ENCODE measurements at places on chromosomes 7 and 10.

DNA sequence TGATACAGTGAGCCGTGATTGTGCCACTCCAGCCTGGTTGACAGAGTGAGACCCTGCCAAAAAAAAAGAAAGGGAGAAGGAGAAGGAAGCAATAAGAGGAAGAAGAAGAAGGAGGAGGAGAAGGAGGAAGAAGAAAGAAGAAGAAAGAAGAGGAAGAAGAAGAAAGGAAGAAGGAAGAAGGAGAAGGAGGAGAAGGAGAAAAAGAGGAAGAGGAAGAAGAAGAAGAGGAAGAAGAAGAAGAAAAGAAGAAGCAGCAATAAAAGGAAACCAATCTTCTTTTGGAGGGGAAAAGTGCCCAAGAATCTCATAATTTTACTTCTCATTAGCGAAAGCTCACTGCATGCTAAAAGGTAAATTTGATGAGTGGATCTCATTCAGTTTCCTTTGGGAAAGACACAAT, 85.7 kb upstream of the GLCCI1 start:
- DNase-seq, result no peak

DNA sequence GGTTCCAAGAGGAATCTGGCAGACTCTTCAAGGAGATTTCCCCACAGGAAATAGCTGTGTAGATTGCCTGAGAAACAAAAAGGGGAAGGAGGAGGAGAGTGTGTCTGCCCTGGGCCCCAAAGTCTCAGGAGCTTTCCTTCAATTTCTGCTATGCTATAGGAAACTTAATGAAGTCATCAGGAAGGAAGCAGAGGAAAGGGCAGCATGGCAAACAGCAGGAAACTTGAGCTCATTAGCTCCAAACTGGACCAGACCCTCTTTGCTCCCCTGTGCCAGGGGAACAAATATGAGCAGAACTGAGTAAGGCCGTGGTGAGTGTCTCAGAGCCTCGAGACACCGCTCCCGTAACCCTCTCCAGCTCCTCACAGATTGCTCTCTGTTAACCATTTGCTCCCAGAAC, 4.8 kb upstream of the KCNIP2 start:
- DNase-seq, result no peak

- no peak for DNase-seq
Observed at GRCh38 chr7:149067869-149068268, 22.6 kb downstream of the ZNF786 start.

DNA sequence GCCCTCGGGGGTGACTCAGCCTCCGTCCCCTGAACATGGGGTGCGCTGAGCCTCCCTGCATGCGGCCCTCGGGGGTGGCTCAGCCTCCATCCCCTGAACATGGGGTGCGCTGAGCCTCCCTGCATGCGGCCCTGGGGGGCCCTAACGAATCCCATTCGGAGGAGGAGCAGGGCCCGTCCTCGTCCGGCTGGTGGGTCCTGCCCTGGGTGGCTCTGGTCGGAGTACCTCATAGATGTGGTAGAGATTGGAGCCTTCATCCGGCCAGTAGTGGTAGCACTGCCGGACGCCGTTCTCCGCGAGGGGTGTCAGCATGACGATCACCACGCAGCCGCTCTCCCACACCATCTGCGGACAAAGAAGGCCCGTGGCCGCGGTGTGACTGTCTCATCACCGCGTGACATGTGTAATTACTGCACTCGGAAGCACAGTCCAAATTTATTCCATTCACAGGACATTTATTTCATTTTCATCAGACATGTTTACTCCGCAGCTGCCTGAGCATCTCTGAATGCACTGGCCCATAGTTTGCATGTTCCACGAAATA, 241.1 kb downstream of the DNAJB6 start:
- no peak for DNase-seq

DNA sequence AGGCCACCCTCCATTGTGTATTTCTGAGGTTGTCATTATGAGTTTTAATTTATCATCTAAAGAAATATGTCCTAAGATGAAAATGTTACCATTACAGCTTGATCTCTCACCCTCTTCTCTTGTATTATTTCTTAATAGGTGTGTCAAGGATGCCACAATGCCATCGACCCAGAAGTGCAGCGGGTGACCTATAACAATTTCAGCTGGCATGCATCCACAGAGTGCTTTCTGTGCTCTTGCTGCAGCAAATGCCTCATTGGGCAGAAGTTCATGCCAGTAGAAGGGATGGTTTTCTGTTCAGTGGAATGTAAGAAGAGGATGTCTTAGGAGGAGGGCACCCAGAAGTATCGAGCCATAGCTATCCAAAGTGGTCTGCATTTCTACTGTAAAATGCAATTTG, 46.8 kb downstream of the TES start:
- no peak for DNase-seq

GRCh38 chr10:34647160-34647559, 167.9 kb downstream of the PARD3 start:
- DNase-seq, result no peak

- DNase-seq, result no peak
Observed at GRCh38 chr10:112208292-112208691, 24.7 kb upstream of the GPAM start.

DNA sequence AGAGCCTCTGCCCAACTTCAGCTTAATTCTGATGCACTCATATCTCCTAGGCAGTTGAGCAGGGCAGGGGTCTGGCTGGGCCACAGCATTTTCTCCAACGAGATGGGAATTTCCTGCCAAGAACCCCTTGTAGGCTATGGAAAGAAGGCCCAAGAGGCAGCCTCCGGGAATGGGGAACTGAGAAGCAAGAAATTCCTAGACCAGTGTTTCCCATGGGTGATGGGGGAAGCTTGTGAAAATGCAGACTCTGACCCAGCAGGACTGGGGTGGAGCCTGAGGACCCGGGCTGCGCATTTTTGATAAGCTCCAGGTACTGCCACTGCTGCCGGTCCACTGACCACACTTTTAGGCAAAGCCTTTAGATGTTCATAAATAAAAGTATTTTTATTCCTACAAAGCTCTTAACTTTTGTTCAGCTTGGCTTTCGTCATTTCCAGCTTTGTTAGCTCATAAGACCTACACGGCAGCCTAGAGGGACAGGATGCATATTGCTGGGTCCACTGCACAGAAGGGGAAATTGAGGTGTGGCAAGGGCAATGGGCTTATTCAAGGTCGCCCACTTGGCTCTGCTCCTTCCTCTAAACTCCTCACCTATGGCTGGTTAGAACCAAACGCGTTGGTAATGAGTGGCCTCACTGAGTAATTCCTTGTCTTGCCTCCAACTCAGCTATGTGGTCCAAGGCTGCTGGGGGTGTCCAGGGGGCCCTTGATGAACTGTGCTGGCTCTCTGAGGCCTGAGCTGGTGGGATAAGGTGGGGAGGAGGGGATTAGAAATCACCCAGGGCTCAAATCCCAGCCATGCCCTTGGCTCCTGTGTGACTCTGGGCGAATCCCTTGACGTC, 29.5 kb downstream of the ZCCHC24 start:
- DNase-seq, result no peak

DNA sequence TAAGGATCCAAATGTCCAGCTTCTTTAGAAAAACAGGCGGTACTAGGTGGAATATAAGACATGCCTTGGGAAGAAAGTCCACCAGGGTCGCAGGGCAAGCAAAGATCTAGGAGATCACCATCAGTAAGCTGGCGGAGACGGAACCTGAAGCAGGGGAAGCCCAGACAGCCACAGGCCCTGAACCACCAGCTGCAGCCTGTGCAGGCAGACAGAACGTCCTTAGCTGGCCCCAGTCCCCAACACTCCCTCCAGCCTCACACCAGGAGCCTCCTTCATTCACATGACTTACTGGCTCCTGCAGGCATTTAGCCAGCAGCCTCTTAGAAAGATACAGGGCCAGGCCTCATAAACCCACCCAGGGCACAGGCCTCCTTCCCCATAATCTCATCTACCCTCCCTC, 17.4 kb downstream of the RGS10 start:
- DNase-seq, result no peak

GRCh38 chr10:74079936-74080590, 70.6 kb downstream of the AP3M1 start:
- DNase-seq, result no peak

DNA sequence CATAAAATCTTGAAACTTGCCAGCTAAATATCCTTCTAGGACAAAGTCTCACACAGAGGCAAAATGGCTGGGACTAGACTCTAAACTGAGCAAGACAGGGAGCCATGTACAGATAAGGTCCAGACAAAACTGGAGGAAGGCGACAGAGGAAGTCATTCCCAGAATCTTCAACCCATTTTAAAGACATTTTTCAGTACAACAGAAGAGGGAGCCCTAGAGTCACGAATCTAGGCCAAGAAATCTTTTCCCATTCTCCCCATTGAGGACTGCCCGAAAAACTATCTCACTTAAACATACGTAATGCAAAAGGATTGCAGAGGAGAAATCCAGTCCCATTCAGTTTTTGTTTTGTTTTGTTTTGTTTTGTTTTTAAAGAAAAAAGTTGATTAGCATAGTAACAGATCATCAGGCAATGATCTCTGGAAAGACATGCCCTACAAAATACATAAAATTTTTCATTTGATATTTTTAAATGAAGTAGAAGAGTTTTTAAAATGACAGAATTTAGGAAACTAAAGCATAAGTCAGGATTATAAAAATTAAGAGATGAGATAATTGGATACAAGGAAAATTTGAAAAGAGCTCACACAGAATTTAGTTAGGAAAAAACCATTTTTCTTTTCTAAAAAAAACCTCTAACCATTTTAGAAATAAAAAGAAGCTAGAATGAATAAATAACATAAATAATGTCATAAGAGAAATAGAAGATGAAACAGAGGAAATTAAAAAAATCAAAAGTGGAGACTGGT, 16.9 kb upstream of the PRF1 start:
- DNase-seq, result no peak

DNA sequence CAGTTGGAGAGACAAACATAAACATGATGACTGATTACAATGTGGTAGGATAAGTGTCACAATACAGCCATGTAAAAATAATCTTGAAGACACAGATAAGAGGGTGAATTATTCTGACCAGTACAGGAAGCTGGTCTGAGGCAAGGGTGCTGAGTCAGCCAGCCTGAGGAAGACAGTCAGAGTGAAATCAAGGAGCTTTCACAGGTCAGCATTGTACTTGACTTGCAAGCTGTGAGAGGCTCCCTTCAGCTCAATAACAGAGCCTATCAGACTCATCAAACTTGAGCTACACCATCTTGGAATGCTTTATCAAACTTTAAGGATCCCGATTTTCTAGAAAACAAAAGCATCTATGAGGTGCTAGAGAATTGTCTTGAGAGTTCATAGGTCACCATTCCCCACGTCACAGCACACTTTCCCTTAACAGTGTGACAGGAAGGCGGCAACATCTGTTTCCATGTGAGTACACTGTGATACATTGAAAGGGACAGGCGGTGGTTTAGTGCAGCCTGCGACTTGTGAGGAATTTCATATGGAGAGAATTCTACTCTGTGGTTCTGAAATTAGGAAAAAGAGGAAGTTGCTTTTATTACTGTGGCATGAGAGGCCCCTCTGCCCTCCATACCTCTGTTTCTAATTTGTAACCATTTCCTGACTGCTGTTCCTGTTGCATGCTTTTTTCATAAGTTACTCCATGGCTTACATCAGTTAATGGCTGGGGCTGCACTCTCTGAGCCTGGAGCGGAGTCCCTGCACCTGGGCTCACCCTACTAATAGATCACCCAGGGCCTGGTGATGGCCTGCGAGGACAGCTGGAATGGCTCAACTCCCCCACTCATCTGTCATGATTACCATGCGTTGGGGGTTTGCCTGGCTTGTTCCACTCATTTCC, 417.1 kb downstream of the SUGCT start:
- DNase-seq, result no peak

GRCh38 chr10:12510984-12511383, 161.6 kb downstream of the CAMK1D start:
- no peak for DNase-seq

DNA sequence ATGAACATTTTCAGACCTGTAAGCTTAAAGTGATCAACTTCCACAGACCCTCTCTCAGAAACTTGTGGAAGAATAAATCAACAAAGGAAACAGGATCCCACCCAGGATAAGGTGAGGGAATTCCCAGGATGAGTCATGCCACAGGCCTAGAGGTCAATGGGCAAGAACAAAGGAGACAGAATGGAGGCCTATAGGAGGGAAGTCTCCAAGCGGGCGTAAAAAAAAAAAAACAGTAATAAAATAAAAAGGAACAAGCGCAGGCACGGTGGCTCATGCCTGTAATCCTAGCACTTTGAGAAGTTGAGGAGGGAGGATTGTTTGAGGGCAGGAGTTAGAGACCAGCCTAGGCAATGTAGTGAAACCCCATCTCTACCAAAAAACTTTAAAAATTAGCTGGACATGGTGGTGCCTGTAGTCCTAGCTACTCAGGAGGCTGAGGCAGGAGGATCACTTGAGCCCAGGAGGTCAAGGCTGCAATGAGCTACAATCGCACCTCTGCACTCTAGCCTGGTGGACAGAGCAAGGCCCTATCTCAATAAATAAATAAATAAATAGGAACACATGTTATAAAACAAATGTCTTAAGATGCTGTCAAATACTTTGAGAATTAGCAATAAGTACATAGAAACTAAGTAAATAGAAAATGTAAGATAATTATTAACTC, 8.4 kb downstream of the SORBS1 start:
- no peak for DNase-seq

GRCh38 chr7:29100924-29101323, 45.4 kb downstream of the CPVL start:
- no peak for DNase-seq

DNA sequence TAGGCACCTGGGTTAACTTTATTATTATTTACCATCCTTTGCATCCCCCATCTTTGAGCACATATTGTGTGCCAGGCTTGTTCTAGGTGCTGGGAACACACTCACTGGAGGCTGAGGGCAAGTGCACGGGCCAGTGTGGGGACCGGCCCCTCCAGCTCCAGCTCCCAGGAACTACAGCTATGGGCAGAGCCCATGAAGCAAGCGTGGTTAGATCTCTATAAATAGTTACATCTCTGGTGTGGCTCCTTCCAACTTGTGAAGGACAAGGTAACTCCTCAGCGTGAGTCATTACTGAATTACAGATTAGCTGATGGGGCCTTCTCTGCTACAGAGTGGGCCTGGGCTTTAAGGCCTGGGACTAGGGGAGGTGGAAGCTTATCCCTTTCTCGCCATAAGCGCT, 583.5 kb downstream of the SDK1 start:
- DNase-seq, result no peak

DNA sequence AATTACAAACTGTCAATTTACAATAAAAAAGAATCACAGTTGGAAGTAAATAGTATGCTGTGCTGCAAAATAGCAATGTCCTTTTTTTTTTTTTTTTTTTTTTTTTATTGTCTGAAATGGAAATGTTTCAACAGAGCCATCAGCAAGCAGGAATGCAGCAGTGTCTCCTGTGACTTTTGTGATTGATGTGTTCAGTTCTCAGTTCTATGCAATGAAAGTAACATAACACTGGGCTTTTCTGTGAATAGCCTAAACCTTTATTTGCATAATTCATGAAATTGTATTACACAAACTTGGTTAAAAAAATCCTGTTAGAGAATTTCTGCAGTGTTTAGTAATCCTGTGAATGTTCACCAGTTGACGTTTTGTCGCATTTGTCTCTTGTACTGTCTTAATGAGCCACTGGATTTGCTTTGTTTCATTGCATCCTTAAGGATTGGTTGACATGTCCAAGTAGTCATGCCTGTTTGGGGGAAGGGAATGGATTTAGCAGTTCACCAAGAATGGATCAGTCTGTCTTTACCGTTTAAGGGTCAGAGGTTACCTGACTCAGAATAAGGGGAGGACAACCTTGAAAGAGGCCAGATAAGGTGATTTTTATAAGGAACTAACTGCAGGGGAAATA, 192.7 kb downstream of the MLLT10 start:
- no peak for DNase-seq

- DNase-seq, result no peak
Observed at GRCh38 chr7:121831801-121832200, 41.2 kb upstream of the PTPRZ1 start.
